Hematopoietic multipotent progenitor cell (in vitro differentiated cells): ENCODE measurements at places on chromosomes 1 and 21.

- no peak for DNase-seq
Measured at GRCh38 chr1:6987940-6988339, 202.7 kb downstream of the CAMTA1 start.

- no peak for DNase-seq
Measured at GRCh38 chr1:9039761-9040658, 13.8 kb upstream of the SLC2A7 start.

- no peak for DNase-seq
Measured at GRCh38 chr1:100731758-100732157, 12.2 kb downstream of the VCAM1 start.

DNA sequence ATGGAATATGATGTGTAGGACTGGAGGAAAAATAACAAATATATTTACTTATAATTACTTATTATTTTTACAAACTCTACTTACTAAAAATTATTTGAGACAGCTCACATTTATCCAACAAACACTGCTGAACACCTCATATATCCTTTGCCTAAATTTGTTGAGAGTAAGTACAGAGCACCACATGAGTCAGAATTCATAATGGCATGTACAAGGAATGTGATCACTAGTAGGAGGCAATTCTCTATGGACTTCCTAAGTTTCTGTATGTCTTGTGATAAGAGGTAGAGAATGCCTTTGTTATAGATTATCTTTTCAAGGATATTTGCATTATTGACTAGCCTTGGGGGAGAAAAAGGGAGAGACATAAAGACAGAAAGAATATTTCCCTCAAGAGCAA is 8.2 kb upstream of the ST6GALNAC3 start:
- no peak for DNase-seq

- no peak for DNase-seq
Measured at GRCh38 chr1:156439036-156439776, 61.4 kb downstream of the MEF2D start.

GRCh38 chr1:225963735-225964530 is 22.9 kb upstream of the LEFTY2 start:
- no peak for DNase-seq

GRCh38 chr1:75589637-75590036 is 21.3 kb downstream of the SLC44A5 start:
- no peak for DNase-seq

GRCh38 chr1:243597383-243597782 is 252.7 kb downstream of the AKT3 start:
- DNase-seq, result no peak

- no peak for DNase-seq
Measured at GRCh38 chr1:58936973-58937372, 153.1 kb upstream of the JUN start.

DNA sequence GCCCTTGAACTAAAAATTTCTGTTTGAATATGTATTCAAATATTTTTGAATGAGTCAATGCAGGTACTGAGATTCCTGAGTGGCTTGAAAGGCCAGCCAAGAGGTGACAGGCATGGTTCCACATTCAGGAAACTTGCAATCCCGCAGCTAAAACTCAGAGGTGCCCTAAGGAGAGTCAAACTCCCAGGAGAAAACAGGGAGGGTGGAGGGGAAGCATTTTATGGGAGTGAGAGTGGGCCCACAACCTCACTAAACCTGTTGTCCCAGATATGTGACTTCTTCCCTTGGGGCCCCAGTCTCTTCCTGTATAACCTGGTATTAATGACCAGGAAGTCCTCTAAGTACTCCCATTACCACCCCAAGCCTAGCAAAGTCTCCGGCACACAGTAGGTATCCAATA is 189.6 kb downstream of the PLPP3 start:
- no peak for DNase-seq

DNA sequence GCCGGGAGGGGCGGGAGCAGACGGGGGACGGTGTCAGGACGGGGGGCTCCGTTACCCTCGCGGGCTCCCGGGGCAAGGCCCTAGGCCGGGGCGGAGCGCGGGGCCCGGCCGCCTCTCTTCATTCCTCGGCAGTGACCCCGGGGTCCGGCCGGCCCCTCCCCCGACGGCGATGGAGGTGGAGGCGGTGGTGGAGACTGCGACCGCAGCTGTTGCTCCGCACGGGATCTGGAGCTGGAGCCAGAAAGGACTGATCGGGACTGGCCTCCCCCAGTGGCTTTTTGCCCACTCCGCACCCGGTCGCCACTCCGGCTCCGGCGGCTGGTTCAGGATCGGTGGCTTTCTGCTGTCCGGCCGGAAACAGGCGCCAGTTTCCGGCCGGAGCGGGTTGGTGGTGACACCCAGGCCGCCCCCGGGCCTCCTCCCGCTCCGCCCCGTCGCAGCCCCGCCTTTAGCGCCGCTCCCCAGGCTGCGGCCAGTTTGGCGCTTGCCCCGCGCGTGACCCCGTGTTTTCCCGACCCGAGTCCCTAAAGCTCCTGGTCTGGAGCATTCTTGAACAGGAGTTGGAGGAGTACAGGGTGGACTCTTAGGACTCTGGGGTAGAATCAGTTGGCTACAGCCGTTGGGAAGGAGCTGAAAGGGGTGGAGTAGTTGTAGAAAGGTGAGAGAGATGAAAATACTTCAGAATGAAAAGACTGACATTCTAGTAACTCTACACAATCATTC is at the start of gene OTUD7B:
OTUD7B (minus strand) TSS at position 334 of the 723 bp plus-strand sequence. CDS start 33,216 bp downstream, outside the sequence.
- DNase-seq, result peak; percentile 46

DNA sequence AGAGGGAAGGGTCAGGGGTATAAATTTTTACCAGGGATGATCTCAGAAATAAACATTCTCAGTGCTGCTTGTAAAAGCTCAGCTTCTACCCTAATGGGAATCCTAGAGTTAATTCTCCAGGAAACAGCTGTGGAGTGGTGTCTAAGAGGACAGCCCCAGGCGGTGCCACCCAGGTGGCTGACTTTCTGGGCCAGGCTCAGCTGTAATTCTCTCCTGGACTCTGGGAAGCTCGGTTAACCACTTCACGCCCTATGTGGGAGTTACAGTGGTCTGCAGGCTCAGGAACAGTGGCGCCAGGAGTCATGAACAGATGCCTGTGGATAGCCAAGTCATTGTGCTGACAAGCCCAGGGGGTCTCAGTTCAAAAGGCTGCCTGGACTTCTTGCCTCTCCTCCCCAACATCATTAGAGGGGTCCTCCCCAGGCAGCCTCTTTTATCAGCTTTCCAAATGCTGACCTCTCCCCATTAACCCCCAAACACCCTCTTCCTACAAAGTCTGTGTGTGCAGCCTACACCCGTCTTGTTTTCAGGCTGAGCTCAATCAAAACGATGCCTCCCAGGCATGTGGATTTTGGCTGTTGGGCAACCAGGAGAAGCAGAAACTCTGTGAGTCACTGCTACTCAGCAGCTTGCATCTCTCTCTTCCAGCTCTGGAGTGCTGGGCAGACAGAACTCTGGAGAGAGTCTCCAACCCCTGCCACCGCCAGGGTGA is 1.2 kb downstream of the HHIPL2 start:
- no peak for DNase-seq

GRCh38 chr1:238119060-238119459 is 228.3 kb upstream of the ZP4 start:
- DNase-seq, result no peak

- DNase-seq, result no peak
Measured at GRCh38 chr21:38287476-38287875, 30.7 kb downstream of the KCNJ15 start.

- DNase-seq, result no peak
Measured at GRCh38 chr1:245179706-245180105, 24.9 kb downstream of the KIF26B start.

- no peak for DNase-seq
Measured at GRCh38 chr1:24915816-24916602, 14.1 kb downstream of the RUNX3 start.

DNA sequence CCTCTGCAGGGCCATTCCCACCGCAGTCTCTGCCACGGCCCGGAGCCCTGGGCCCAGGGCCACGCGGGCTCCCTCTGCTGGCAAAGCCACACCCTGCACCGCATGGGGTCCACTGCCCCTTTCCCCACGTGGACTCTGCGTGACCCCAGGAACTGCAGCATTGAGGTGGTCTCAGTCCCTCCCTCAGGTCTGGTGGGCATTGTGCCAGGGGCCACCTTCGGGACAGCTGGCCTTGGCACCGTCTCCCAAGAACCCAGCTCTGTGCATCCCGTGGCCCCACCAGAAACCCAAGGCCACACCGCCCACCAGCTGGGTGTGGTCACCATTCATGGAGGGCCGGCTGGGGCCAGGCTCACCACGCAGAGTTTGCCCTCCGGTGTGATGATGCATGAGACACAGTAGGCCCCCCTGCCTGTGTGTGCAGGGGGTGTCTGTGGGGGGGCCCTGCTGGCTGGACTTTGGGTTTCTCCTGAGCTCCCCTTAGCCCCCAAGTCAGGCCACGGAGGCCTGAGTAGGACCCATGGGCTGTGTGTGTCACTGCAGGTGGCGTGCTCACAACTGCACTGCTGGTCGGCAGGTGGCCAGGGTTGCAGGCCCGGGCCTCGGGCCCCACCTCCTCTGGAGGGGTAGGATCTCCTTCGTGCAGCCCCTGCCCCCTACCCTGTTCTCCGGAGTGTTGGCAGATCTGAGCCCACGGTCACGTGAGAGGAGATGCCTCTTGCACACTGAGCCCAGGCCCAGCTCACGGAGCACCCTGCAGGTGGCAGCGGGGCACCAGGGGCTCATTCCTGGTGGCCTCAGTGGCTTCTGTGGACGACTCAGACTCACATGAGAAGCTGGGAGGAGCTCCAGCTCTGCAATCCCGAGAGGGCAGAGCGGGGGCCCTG is 5.8 kb downstream of the VWA1 start:
- no peak for DNase-seq

DNA sequence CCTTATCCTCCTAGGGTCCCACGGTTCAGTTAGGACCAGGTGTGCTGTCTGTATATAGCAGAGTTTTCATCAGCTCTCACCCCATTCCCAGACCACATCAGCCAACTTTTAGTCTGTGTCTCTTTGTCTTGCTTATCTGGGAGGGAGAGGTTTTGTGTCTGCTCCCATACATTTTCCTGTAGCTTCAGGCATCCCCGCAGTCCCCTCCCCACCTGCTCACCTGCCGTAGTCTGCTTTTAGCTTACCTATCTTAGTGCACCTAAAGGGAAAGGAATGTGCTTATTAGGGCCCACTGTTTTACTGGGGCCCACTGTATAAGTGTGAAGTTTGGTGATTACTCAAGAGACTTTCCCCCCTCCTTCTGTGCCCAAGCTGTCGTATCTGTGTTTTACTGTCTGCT is 225.1 kb downstream of the PLA2G4A start:
- DNase-seq, result no peak

DNA sequence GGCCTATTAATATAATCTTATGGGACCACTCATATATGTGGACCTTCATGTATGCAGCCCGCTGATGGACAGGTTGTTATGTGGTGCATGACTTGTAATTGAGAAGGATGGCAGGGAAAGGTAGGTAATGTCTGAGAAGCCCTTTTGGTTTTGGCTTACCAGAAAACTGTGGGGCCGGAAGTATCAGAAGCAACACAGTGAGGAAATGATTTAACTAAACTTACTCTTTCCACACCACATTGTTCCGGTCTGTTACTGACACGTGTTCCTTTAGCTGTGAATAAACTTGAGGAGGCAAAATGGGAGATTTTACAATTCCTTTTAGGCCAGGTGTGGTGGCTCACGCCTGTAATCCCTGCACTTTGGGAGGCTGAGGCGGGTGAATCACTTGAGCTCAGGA is 32.4 kb downstream of the KIF1B start:
- DNase-seq, result peak; percentile 48

GRCh38 chr1:205636732-205637131 is 4.9 kb upstream of the ELK4 start:
- DNase-seq, result no peak

GRCh38 chr1:50265790-50266314 is 157.1 kb downstream of the ELAVL4 start:
- DNase-seq, result no peak
